Foreskin fibroblast (primary cell): ENCODE measurements at places on chromosomes 3 and 15.

DNA sequence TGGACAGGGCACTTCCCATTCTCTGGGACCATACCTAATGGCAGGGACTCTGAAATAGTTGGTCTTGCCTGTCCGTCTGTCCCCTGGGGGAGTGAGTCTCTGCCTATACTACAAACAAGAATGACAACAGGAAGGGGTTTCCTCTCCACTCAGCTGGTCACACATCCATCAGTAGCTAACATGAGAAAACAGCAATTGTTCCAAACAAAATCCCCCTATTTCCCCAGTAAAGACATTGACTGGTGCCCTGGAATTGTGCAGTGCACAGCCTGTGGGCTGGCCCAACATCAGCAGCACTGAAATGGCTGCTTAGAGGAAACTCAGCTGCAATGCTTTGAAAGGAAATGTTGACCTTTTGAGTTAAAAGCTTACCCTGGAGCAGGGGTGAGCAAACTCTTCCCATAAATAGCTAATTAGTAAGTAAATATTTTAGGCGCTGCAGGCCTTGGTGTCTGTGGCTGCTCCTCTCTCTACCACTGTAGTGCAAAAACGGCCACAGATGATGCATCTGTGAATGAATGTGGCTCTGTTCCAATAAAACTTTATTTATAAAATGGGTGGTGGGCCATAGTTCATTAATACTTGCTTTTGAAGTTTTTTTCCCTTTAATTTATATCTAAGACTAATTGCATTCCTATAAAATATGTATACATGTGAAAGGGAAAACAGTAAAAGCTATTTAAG is 174.3 kb downstream of the KLF13 start:
- DNase-seq = no peak

DNA sequence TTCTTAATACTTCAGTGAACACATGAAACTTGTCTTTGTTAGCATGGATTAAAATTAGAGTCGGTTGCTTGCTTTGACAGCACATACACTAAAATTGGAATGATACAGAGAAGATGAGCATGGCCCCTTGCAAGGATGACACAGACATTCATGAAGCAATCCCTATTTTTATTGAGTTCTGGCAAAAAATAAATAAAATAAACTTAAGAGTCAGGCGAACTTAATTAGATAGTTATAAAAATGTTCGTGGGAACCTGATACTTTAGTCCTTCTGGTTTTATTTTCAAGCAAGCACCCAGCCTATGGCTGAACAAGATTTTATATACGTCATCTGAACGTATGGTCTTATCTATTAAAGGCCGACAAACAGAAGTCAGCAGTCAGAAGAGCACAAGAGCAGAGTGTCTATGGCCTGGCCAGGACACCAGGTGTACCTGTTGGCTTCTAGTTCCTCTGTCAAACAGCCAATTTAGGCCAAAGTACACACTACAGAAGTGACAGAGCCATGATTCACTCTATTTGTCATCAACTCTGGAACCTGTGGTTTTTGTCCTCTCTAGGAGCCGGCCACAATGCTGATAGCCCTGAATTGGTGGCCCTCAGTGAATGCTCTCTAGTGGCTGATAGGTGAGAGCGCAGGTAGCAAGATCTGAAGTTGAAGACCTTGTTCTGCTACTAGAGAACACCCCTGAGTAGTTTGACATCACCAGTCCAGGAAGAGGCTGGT is 64.3 kb downstream of the LEO1 start:
- no peak for DNase-seq

DNA sequence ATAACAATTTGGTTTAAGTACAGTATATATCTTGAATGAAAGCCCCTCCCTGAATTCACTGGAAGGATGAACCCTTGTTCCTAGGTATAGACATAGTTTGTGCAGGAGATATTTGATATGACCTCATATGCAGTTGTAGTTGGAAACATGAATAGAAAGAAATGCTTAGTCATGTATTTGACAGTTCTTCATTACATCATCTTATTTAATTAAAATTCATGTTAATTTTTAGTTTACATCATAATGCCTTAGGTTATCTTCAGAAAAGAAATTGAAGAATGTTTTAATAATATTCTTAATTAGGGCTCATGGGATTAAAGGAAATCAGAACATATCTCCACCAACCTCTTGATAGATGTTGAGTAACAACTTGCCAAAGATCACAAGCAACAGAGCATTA is 19.2 kb downstream of the SLC2A2 start:
- no peak for DNase-seq

DNA sequence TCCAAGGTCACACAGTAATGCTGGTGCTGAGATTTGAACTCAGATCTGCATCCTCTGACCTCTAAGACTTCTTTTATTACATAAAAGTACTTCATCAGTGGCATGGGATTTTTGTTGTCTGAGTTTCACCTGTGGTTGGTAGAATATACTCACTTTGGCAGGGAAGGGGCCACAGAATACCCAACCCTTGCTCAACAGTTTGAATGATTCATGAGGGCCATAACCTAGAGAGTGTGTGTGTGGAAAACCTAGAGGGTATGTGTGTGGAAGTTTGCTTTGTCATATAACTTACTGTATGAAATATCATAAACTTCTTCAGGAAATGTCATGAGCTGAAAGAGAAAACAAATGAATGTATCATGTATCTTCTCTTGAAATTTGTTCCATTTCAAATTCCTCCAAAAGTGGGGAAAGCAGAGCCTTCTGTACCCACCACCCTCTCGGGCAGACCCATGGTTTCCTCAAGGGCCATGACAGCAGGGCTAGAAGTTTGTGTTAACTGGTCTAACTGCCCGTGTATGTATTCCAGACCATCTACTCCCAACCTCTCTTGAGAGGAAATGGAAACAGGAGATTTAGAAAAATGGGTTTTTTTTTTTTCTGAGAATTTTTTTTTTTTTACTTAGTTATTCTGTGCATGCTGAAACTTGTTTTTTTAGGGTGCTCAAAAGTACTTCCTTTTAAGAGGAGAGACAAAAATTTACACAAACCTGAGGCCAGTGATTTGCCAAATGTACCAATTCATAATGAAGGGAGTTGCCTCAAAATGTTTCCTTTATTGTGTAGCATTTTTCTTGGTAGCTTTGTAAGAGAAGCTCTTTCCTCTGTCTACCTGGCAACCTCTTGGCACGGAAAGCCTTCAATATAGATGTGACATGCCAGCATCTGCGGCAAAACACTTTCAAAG is 127.0 kb downstream of the TPRG1 start:
- no peak for DNase-seq

DNA sequence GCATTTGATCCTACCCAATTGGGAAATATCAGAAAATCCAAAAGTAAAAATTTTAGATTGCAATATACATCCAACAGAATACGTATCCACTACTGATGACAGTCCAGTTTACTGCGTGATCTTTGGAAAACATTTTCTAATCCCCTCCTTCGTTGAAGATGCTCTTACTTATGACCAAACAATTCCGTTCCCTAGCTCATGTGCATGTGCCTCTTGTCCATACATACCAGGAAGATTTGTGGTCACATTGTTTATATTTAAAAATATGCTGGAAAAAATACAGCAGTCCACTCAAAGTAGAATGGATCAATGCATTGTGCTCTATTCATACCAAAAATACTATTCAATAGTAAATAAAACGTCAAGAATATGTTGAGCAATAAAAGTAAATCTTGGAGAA is 135.3 kb downstream of the CHL1 start:
- no peak for DNase-seq

DNA sequence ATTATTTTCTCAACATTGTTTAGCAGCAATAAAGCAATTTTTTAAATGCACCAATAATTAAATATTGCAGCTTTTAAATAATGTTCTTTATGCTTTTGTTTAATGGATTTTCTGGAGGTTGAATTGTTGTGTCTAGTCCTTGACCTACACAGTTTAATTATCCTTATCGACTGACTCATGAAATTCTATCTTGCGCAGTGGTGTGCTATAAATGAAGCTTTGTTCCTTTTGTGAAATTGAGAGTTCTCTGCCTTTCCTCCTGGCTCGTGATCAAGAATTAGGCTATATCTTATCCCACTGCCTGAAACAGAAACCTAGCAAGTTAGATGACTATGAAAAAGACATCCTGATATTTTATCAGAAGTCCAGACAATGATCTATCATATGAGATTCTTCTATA is 37.0 kb upstream of the PIK3R4 start:
- no peak for DNase-seq

GRCh38 chr3:81242871-81243270 is 518.6 kb downstream of the GBE1 start:
- DNase-seq = no peak

DNA sequence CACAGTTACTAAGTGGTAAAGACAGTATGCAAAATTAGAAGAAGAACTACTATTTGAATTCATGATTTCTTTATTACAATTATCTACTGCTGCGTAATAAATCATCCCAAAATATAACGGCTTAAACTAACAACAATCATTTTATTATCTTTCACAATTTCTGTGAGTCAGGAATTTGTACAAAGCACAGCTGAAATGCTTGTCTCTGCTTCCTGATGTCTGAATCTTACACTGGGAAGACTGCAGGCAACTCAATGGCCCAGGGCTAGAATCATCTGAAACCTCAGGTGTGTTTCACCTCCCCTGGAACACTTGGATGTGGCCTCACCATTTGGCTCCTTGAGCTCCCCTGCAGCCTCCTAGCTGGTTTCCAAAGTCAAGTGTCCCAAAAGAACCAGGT is 145.1 kb downstream of the MAGI1 start:
- no peak for DNase-seq

DNA sequence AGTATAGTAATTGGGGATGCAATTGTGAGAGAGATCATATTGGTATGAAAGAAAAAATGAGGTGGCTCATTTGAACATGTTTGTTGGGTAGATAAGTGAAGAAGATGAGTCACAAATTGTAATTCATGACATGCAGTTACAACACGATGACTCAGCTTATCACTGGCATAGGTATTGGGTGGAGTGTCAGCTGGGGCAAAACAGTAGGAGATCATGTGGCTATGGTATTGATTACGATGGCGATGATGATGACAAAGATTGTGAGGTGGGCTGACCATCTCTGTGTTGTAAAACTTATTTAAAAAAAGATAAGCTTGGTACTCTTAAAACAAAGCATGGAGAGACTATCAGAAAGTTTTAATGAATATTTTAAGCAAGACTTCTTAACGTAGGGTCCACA is 11.6 kb upstream of the DPH6 start:
- peak; percentile 85 for DNase-seq

DNA sequence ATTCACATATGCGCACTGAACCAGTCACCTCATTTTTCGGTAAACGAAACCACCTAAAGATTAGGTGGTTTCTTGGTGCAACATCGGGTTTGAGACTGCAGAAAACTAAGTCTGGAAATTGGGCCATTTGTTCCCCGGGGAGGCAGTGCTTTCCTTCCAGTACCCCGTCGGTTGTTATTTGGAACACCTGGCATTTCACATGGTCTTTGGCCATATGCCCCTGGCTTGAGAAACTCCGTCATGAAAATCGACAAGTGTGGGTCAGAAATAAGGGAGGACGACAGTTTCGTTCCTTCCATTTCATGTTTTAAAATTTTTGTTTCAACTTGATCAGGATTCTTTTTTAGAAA is 544 bp upstream of the GATM start:
- no peak for DNase-seq

DNA sequence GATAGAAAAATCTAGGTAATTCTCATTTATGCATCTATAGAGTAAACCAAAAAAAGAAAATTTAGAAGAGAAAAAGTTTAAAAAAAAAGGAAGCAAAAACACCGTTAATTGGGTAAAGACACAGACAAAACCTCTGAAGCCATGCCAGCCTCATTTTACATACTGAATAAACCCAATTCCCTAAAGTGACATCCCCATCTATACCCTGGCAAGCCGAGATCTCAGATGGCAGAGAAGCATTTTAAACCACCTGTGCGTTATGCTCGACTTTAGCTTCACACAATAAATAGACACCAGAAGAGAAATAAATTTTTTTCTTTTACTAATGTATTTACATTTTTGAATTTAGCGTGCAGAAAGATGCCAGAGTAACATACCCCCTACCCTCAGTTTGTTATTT is 382.1 kb downstream of the PLCL2 start:
- no peak for DNase-seq

DNA sequence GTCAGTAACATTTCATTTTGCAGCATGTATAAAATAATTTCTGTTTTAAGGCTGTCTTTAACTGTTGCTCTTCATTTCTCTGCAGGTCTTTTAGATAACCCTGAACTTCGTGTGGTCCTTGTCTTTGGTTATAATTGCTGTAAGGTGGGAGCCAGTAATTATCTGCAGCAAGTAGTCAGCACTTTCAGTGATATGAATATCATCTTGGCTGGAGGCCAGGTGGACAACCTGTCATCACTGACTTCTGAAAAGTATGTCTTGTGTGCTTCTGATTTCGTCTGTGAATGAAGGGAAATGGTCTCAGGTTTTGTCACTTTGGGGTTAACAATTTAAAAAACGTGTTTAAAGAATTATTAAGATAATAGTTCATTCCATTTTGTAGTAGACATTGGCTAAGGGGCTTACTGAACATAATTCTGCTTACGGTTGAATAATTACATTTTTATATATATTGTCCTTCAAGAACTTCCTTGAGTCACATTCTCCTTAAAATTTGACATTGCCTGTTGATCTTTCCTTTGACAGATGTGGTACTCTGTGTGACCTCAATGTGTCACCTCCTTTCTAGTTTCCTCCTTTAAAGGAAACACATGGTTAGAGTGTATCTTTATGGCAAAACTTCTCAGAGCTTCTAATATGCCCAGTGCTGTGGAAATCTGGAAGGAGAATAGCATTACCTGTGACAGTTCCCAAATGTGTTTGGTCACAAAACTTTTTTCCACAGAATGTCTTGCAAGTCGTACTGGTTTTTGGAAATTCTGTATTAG is 26.3 kb downstream of the FBXO22 start:
- DNase-seq = no peak

- peak; percentile 8 for DNase-seq
Measured at GRCh38 chr15:25397100-25397499, 41.7 kb downstream of the UBE3A start.

DNA sequence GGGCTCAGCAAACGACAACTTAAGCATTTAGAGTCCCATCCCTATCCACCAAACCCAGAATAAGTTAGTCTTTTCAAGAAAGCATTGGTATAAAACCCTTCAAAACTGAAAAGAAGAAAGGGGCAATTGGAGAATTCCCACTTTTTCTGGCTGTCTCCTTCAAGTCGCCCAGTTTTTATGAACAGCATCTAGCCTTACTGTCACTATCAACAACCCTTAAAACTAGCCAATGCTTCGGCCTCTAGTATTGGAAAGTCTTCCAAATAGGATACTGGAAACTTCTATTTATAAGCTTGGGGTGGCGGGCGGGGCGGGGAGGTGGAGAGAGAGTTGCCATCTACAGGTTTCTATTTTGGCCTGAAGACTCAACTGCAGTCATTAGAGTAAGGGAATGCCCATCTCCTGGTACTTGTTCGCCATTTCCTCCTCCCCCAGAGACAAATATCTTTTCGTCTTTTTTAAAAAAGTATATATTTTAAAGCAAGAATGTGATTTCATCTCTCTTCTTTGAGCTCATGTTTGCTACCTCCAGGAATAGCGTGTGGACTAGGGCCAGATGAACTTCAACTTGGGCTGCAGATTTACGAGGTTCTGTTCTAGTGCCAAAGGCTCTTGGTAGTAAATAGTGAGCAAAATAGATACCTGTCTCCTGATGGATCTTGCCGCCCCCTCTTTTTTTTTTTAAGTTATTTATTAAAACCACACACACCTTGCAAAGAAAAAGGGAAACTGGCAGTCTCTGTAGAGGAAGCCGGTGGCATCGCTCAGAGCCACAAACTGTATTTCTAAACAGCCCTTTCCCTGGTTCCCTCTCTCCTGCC is 2.7 kb downstream of the BCL6 start:
- DNase-seq = no peak
